Lung microvascular endothelial cell (primary cell): ENCODE measurements at places on chromosomes 1 and 21.

- no peak for DNase-seq
Observed at GRCh38 chr1:39910263-39910662, 8.5 kb upstream of the MYCL start.

DNA sequence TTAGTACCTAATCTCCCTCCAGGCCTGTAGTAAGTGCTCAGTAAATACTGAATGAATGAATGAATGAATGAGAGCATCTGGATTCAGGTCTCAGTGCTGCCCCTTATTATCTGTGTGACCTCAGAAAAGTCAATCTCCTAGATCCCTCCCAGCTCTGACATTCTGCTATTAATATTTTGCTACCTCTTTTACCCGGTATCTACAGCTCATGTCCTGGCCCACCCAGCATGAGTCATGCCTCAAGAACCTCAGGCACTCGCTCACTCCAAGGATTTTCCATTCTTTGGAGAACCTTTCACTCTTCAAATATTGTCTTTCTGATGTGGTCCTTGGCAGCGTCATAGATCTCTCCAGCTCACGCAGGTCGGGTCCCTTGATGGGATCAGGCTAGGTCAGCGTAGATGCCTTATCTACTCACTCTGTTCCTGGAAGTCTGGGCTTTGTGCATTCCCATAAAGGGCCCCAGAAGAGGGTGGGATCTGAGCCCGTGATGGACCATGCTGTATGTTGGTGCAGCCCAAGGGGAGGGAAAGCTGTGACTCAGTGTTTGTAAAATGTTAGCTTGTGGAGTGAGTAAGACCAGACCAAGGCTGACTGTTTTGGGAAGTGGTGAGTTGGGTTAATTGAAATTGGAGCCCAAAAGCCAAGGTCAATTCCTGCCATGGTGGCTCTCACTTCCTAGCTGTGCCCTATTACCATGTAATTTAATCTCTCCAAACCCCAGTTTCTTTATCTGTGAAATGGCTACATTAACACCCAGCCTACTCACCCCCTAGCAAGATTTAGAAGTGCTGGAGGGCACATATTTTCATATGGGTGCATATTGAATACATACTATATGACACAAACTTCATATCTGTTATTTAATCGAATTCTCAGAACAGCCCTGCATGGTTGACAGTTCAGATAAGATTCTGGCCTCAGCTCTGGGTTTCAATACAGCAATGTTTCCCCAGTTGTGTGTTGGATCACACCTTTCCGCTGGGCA is 214.1 kb upstream of the USP24 start:
- peak; percentile 41 for DNase-seq

DNA sequence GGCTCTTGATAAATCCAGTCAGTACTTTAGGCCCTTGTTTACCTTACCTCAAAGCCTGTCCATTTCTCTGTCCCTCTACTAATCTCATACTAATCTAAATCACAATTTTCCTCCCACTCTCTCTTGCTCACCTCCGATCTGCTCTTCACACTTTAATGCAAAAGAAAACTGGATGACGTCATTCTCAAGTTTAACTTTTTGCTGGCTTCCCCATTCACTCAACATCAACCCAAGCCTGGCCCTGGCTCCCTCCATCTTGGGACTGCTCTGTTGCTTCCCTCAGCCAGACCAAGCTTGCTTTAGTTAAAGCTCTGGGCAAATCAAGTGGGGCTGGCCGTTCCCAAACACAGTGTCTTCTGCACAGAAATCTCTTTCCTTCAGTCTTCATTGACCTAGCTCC is 29.7 kb downstream of the COA6 start:
- DNase-seq, result no peak

DNA sequence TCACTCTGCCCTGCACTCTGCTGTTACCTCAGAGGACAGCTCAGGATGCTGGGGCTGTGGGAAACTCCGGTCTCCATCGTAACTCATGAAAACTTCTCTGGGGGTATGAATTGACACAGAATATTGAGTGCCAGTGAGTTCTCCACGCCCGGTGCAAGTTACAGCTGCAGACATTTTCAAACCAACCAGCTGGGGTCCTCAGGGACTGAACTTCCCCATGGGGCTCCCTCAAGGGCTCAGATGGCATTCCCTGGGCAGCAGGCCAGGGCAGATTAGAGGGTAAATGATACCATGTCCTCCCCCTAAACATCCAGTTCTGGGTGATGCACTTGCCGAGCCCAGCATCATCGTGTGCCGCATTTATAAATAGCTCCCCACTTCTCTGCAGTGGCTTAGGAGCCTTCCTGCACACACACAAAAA is 27.8 kb upstream of the CCSAP start:
- no peak for DNase-seq

- DNase-seq, result peak; percentile 89
Observed at GRCh38 chr1:151251656-151252470, 2.7 kb upstream of the PSMD4 start.

DNA sequence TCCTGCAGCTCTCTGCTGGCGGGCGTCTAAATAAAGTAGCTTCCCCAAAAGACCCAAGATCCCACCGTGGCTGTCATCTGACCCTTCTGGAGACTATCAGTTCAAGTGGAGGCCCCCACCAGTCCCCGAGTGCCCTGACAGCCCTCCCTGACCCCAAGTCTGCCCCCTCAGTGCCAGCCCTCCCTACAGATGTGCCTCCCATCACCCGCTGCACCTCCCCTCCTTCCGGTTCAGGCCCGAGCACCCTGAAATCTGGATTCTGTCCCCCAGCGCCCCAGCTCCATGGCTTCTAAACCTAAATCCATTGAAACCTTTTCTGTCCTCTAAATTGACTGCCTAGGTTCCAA is 595 bp downstream of the IL10RB start:
- no peak for DNase-seq

- no peak for DNase-seq
Observed at GRCh38 chr1:212504171-212504803, 71.6 kb downstream of the NENF start.

DNA sequence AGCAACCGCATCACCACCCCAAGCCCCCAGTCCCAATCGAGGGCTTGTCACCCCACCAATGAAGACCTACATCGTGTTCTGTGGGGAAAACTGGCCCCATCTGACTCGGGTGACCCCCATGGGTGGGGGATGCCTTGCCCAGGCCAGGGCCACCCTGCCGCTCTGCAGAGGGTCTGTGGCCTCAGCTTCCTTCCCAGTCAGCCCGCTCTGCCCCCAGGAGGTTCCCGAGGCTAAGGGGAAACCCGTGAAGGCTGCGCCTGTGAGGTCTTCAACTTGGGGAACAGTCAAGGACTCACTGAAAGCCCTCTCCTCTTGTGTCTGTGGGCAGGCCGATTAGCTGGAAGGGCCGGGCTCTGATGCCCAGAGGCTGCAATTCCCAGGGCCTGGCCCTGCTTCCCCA is 2.0 kb downstream of the SRARP start:
- DNase-seq, result no peak

- DNase-seq, result no peak
Observed at GRCh38 chr1:246199086-246199645, 307.9 kb downstream of the SMYD3 start.

DNA sequence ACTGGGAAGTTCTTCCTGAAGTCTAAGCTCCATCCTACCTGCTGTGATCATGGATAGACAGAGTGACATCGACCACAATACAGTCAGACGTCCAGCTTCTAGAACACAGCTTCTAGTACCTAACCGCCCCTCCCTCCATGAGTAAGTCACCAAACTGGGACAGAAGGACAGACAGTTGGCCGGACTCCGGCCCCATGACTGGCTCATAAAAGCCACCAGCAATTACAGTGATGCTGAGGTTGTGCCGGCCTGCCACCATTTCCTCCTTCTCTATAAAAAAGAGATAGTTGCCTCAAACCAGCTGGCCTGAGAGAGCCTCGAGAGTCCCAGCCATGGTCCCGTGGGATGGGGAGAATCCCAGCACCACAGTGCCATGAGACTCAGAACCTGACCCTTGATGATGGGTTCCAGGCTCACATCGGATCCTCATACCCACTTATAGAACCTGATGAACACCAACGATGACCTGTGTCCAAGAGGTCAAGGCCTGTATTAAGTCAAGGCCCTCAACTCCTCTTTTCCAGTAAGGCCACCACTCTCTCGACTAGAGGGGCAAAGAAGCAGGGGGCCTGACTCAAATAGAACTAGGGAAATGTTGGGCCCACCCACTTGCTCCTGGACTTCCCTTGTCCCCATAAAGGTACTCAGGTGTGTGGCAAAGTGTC is 3.4 kb downstream of the MEF2D start:
- no peak for DNase-seq

- peak; percentile 32 for DNase-seq
Observed at GRCh38 chr1:204376919-204377799, 17.4 kb upstream of the PLEKHA6 start.

DNA sequence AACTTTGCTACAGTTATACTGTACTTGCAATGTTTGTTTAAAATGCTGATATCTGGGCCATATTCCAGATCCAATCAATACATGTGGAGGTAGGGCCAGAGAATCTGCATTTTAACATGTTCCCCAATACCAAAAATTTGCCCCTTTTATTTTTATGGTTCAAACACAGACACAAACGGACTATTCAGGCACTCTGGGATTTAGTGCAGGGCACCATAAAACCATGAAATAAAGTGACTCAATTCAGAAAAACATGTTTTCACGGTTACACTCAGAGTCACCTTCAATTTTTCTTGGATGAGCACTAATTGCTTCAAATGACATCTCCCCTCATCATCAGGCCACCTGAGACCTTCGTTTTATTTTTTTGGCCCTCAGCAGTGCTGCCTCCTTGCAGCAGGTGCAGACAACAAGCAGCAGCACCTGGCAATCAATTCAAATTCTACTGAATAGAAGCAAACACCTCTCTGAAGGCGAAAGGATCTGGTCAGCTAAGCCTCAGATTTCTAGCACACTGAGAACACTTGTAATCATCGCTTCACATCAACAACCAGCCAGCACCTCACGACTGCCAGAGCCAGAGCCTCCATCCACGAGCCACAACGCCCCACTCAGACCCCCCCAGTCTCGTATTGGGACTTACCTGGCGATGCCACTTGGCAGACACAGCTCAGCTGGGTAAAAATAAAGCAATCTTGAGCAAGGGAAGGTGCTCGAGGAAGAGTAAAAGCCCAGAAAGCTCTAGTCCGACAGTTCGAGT is 1.1 kb downstream of the ERO1B start:
- DNase-seq, result no peak

DNA sequence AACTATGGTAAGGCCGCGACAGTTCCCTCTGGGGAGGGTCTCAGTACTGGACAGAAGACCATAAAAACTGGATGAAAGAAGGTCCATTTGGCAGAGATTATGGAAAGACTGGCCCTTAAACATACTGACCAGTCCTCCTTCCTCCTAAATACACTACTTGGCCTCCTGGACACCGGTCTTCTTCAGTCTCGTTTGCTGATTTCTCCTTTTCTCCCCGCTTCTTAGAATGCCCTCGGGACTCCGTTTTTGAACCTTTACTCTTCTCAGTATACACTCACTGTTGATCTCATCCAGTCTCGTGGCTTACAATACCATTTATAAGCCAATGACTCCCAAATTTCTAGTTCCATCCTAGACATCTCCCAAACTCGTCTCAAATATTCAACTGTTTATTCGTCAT is 694 bp upstream of the MRPL9 start:
- DNase-seq, result peak; percentile 10

GRCh38 chr1:216945538-216946080 is 222.4 kb upstream of the ESRRG start:
- DNase-seq, result no peak

- DNase-seq, result peak; percentile 83
Observed at GRCh38 chr1:100835866-100836842, 58.5 kb downstream of the EXTL2 start.

DNA sequence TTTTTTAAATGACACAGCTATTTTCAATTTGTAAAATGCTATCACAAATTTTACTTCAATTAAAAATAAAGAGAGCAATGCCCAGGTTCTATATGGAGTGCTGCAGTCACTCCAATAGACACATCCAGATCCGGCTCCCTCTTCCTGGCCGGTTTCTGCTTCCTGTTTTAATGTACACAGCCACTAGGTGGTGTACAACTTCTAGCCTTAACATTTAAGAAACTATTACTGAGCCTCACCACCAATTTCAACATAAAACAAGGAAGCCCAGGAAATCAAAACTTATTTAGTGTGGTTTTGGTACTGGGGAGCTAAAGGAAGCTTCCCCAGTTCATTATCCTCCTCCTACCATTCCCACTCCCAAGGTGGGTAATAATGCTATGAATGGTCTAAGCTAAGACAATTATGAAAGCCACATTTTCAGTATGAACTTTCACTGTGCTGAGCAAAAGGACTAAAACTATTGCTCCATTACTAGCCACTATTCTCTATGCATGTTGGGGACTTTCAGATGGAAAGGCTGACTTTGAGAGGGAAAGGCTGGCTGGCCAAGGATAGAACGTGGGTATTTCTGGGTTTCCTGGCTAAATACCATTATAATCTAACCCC is 25.5 kb upstream of the MTMR11 start:
- DNase-seq, result peak; percentile 87

DNA sequence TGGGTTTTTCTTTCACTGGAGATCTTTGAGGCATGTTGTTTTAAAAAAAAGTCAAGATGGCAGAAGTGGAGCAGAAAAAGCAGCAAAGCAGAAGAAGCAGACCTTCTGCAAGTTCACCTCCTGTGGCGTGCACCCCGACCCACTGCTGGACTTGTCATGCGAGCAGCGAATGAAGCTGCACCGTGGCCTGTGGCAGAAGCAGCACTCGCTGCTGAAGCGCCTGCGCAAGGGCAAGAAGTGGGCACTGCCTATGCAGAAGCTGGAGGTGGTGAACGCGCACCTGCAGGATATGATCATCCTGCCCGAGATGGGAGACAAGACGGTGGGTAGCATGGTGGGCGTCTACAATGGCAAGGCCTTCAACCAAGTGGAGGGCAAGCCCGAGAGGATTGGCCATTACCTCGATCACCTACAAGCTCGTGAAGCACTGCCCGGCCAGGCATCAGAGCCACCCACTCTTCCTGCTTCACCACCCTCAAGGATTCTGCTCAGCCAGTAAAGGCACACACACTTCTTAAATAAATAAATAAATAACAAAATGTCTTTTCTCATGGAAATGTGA is 22.1 kb downstream of the METTL13 start:
- DNase-seq, result no peak

- no peak for DNase-seq
Observed at GRCh38 chr1:200654660-200655059, 15.0 kb downstream of the DDX59 start.

DNA sequence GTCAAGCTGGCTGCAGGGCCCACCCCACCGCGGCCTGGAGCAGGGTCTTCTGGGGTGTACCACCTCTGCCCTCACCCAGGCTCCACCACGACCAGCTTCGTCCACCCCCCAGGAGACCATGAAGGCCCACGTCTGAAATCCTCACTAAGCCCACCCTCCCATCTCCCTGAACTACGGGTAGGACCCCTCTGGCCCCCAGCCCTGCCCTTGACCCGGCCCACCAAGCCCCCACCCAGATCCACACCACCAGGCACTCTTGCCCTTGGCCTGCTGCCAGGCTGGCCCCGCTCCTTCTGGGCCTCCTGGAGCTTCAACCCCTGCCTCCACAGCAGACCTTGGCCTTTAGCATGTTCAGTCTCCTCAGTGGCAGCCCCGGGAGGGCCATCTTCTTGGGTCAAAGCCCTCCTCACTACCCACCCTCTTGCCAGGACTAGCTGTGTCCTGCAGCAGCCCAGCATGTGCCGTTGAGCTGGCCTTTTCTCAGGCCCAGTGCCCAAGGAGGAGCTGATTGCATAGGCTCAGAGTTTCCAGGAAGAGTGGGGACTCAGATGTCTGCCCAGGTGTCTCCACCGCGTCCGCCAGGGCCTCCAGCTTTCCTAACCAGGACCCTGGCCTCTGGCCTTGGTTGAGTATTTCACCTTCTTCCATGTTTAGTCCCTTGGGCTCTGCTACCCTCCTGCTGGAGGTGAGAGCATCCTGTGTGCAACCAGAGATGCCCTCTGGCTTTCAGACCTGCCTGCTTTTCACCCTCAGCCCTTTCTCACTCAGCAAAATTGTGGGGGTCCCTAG is 17.7 kb upstream of the SAMD11 start:
- DNase-seq, result peak; percentile 2
